ENCODE measurements at places on chromosomes 1 and 21. TPM values are rescaled to one million over a fixed set of nuclear protein-coding genes. Genes with fewer than 3 reads are reported as not detected.

The CNIH3 gene
- total RNA-seq: 1.6 TPM

The RIMKLA gene
- 10.3 TPM for total RNA-seq

The OR2T35 gene
- not detected for total RNA-seq

The CASQ2 gene
- not detected for total RNA-seq

DNA sequence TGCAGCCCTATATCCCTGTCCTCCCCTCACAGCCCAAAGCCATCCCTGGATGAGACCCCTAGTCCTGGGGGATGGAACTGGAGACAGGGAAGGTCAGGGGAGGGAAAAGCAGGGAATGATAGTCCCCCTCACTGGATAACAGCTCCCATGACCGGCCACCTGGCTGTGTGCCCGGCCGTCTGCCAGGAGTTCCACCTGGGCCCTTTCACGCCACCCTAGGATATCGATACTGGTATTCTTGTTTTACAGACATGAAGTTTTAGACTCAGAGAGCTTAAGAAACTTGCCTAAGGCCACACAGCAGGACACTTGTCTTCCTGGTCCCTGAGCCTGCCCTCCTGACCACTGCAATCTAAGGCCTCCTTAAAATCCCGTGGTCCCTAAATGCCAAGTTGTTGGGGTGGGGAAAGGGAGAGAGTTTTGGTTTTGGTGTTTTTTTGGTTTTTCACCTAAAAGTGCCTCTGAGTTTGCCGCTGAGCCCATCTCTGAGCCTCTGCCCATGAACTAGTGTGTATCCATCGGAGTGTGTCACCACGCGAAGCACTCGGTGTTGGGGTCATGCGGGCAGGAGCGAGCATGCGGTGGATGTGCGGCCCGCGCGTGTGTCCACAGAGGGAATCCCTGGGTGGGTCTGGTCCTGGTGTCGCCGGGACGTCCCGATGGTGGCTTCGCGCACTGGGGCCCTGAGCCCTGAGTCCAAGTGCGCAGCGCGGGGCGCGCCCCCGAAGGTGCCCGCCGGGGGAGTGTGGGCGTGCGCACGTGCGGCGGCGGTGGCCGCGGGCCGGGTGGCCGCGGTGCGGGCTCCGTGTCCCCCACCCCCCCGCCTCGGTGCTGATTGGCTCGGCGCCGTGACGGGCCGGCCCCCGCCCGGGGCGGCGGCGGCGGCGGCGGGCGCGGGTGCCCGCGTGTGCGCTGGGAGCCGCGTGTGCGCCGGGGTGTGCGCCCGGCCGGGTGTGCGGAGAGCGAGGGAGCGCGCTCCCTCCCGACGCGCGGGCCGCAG is at the start of gene EPHA8:
EPHA8 (plus strand) TSS at position 906 of the 1,000 bp plus-strand sequence. CDS start 147 bp downstream, outside the sequence.
- H3K27ac ChIP-seq: no peak within 1 kb of the TSS
- H3K27me3 ChIP-seq: peaks cover 43% of the 10 kb centered on the region
- peaks cover 2% of the 10 kb centered on the region for H3K4me1 ChIP-seq
- no peak within 1 kb of the TSS for H3K4me3 ChIP-seq

DNA sequence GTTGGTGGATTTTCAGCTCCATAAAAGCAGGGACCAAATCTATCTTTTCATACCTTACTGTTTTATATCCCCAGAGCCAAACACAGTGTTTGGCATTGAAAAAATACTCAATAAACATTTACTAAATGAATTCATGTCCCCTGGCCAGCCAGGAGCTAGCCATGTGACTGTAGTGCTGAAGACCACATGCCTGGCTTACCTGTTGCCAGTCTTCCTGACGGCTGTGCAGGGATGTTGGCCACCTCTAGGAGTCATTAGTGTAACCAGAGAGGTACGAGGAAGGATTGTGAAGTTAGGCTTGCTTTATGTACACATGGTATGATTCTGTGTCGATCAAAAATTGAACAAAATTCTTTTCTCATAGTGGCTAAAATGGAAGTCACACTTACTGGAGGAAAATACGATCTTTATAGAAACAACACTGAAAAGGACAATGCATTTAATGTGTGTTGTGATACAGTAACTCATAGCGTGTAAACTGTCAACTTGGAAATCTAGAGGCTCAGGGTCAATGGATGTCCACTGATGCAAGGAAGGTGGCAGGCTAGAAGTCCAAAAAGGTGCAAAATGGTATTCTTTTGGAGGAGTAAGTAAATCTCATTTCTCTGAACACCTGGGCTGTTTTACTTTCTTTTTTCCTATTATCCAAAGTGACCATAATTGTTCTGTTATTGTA is 60.9 kb downstream of the FGGY start:
- H3K27ac ChIP-seq: no peak overlapping the region
- peaks cover 6% of the 10 kb centered on the region for H3K36me3 ChIP-seq
- no peak for DNase-seq
- H3K27me3 ChIP-seq: no peaks in the 10 kb centered on the region
- H3K4me3 ChIP-seq: no peak overlapping the region

GRCh38 chr1:206041640-206042039 is 11.3 kb upstream of the RHEX start:
- DNase-seq: no peak
- no peak overlapping the region for H3K27ac ChIP-seq
- peaks cover 10% of the 10 kb centered on the region for H3K4me1 ChIP-seq
- peaks cover 10% of the 10 kb centered on the region for H3K27me3 ChIP-seq
- no peak overlapping the region for H3K4me3 ChIP-seq
- H3K36me3 ChIP-seq: no peaks in the 10 kb centered on the region

GRCh38 chr1:31029026-31029425 is 36.5 kb downstream of the PUM1 start:
- no peaks in the 10 kb centered on the region for H3K27me3 ChIP-seq
- no peak overlapping the region for H3K4me3 ChIP-seq
- peaks cover 68% of the 10 kb centered on the region for H3K4me1 ChIP-seq
- no peak for DNase-seq
- peak overlapping the region; percentile 49 for H3K27ac ChIP-seq

GRCh38 chr1:210262167-210262896 is 29.7 kb downstream of the SERTAD4 start:
- no peaks in the 10 kb centered on the region for H3K36me3 ChIP-seq
- no peak for DNase-seq
- H3K27me3 ChIP-seq: peaks cover 5% of the 10 kb centered on the region

GRCh38 chr1:187733232-187733631 is 904.5 kb downstream of the PLA2G4A start:
- H3K27me3 ChIP-seq: no peaks in the 10 kb centered on the region
- H3K36me3 ChIP-seq: no peaks in the 10 kb centered on the region
- H3K4me3 ChIP-seq: no peak overlapping the region
- H3K4me1 ChIP-seq: no peaks in the 10 kb centered on the region

GRCh38 chr21:44429894-44430293 is 25.4 kb upstream of the LRRC3 start:
- DNase-seq: no peak
- no peaks in the 10 kb centered on the region for H3K4me1 ChIP-seq
- H3K4me3 ChIP-seq: no peak overlapping the region
- no peak overlapping the region for H3K27ac ChIP-seq
- no peaks in the 10 kb centered on the region for H3K27me3 ChIP-seq

GRCh38 chr1:30756545-30757351 is 826 bp downstream of the LAPTM5 start:
- no peaks in the 10 kb centered on the region for H3K27me3 ChIP-seq
- peaks cover 41% of the 10 kb centered on the region for H3K36me3 ChIP-seq
- peaks cover 75% of the 10 kb centered on the region for H3K4me1 ChIP-seq
- peak; percentile 88 for DNase-seq

GRCh38 chr21:44370786-44371410 is 17.5 kb downstream of the TRPM2 start:
- no peaks in the 10 kb centered on the region for H3K27me3 ChIP-seq
- no peak overlapping the region for H3K4me3 ChIP-seq
- peaks cover 12% of the 10 kb centered on the region for H3K4me1 ChIP-seq
- DNase-seq: no peak
- no peak overlapping the region for H3K27ac ChIP-seq

- no peak for DNase-seq
- H3K27me3 ChIP-seq: no peaks in the 10 kb centered on the region
Observed at GRCh38 chr1:6093071-6093470, 47.4 kb downstream of the KCNAB2 start.

DNA sequence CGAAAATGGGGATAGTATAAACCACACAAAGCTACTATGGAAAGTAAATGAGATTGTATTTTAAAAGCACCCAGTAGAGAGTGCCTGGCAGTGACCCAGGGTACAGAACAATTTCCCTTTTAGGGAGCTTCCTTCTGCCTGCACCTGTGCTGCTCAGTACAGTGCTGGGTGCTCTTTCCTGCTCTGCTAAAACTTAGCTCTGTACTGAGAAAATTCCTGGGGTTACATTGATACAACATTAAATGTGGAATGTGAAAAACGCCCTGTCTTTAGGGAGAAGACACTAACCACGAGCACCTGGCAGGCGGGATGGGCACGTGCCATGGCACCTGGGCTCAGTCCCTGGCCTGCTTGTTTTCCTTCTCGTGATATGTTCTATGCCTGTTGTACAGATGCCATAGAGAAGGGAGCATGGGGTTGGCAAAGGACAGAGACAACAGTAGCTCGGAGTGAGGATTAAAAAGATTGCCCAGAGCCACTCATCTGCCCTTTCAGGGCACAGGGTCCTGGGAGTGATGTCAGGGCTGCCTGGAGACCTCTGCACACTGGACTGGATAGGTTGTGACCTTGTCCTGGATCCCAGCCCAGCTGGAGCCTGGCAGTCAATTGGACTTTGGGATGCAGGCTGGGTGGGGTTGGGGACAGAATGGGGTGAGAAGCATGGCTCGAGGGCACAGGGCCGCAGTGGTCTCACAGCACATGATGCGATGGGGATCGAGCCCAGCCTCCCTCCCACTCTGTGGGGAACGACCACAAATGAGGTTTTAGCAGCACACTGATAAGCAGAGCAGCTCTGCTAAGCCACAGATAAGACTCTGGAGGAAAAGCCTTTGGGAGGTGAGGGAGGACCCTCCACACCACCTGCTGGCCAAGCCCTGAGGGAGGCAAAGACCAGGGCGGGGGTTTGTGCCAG is 4.2 kb downstream of the SPATA46 start:
- H3K4me1 ChIP-seq: no peaks in the 10 kb centered on the region
- no peaks in the 10 kb centered on the region for H3K36me3 ChIP-seq
- no peak for DNase-seq
- H3K4me3 ChIP-seq: no peak overlapping the region
- H3K27ac ChIP-seq: no peak overlapping the region

DNA sequence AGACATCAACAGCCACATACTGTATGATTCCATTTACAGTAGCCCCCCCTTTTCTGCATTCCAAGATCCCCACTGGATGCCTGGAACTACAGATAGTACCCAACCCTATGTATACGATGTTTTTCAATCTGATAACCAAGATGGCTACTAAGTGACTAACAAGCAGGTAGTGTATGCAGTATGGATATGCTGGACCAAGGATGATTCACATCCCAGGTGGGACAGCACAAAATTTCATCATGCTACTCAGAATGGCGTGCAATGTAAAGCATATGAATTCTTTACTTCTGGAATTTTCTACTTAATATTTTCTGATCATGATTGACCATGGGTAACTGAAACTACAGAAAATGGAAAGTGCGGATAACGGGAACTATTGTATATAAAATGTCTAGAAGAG is 30.0 kb upstream of the MRPS6 start:
- no peaks in the 10 kb centered on the region for H3K36me3 ChIP-seq
- H3K4me1 ChIP-seq: peaks cover 13% of the 10 kb centered on the region
- H3K27me3 ChIP-seq: no peaks in the 10 kb centered on the region

GRCh38 chr1:55694310-55694801 is 479.2 kb upstream of the USP24 start:
- peaks cover 4% of the 10 kb centered on the region for H3K27me3 ChIP-seq
- DNase-seq: no peak

DNA sequence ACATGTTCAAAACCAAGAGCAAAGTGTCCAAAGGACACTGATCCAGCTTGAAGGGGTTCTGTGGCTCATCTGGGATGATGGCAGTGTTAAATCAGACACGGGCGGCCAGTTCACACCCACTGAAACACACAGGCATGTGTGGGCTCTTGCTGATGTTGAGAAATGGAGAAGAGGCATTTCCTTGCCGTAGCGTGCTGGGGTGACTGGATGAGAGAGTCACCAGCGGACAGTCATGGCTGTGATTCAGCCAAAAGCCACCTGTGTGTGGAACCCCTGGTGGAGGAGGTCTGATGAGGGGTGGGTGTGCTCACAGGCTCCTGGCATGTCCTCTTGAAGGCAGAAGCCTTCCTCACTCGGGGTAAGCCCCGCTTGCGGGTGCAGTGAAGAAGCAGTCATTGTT is 7.2 kb downstream of the C1orf35 start:
- peaks cover 74% of the 10 kb centered on the region for H3K36me3 ChIP-seq
- peaks cover 28% of the 10 kb centered on the region for H3K4me1 ChIP-seq
- peak; percentile 0 for DNase-seq

DNA sequence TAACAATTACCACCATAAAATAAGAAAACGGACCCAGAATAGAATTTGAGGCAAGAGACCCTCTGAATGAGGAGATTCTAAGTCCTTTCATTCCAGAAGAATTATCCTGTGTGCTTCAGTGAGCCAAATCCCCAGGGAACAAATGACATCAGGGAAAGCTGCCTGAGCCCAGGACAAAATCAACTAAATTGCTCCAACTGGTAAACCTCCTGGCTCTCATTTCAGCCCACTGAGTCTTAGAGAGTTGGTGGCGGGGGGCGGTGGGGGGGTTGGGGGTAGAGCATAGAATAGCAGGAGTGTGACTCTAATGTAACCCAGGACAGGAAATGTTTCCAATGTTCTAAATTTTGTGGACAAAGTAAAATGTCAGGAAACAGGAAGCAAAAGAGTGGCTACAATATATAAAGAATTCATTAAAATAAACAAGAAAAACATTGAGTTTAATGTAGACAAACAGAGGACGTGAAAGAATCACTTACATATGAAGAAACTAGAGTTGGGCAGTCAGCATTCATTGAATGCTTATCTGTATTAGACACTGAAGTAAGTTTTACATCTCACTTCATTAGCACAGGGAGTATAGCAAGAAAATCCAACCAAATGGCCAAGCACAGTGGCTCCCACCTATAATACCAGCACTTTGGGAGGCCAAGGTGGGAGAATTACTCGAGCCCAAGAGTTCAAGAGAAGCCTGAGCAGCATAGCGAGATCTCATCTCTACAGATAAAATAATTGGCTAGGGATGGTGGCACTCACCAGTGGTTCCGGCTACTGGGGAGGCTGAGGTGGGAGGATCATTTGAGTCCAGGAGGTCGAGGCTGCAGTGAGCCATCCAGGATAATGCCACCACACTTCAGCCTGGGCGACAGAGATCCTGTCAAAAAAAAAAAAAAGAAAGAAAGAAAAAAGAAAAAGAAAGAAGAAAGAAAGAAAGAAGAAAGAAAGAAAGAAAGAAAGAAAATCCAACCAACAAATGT is 75.1 kb downstream of the DHRS3 start:
- peaks cover 8% of the 10 kb centered on the region for H3K4me1 ChIP-seq
- peaks cover 3% of the 10 kb centered on the region for H3K27me3 ChIP-seq
- no peak overlapping the region for H3K4me3 ChIP-seq
- DNase-seq: no peak
- H3K36me3 ChIP-seq: no peaks in the 10 kb centered on the region
